ENCODE measurements at places on chromosomes 7 and 10.

DNA sequence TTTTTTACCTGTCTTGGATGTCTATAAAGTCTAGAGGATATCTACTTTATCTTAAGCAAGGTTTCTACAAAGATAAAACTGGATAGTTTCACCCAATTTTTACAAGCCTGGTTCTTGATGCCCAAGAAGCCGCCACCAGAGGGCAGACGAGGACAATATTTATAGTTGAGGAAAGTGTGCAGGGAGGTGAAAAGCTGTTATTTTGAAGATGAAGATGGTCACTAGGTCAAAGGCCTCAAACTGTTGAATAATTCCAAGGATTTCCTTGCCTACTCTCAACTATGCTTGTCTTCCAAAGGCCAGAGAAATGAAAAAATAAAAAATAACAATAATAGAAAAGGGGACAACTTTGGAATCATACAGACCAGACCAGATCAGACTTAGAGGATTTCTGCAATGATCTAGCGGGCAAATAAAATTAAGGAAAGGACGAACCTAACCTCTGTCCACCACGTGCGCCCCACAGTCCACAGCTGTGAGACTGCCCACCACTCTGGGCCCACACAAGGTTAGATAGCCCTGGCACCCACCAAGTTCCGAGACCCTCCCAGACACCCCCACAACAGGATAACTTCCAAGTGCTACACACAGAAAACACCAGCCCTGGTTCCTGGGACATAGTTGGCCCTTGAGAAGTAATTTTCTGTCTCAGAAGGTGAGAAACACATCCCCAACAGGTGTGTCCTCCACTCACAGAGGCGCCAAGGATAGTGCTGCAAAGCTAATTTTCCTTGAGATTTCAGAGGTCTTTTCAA, 2.8 kb downstream of the PKD1L1 start:
- DNase-seq, result peak; percentile 65

DNA sequence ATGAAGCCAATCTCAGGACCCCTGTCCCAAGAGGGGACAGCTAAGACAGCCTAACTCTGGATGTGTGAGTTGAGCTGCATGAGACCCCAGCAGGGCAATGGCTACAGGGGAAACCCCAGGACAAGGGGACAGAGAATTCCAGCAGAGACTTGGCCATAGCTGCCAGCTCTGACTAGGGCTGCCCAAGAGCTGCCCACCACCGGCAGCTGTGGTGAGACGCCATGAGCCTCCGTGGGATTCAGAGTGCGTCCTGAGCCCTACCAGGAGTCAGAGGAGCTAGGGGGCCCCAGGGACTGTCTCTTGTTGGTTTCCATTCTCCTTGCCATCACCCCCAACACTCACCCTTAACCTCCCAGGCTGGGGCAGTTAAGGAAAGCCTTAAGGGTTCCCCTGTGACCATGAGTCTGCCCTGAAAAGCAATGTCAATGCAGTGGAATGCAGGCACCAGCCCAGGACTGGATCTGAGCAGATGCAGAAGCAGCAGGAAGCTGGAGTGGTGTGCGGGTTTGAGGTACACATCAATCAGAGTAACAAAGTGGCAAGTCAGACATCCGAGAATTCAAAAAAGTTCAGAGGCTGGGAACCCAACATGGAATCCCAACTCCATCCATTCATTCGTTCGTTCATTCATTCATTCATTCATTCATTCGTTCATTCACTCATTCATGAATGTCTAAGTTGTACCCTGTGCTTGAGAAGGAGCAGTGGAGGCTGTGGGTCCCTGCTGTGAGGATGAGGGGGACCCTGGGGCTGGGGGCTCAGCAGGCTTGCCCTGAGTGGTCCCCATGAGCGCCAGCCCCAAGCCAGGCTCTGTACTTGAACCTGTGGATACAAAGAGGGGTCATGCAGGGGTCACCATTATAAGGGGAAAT, 52.9 kb downstream of the C10orf120 start:
- no peak for DNase-seq

- DNase-seq, result no peak
Measured at GRCh38 chr10:4043897-4044665, 259.1 kb upstream of the KLF6 start.

- DNase-seq, result no peak
Measured at GRCh38 chr10:133312769-133313145, 4.0 kb downstream of the ZNF511 start.

DNA sequence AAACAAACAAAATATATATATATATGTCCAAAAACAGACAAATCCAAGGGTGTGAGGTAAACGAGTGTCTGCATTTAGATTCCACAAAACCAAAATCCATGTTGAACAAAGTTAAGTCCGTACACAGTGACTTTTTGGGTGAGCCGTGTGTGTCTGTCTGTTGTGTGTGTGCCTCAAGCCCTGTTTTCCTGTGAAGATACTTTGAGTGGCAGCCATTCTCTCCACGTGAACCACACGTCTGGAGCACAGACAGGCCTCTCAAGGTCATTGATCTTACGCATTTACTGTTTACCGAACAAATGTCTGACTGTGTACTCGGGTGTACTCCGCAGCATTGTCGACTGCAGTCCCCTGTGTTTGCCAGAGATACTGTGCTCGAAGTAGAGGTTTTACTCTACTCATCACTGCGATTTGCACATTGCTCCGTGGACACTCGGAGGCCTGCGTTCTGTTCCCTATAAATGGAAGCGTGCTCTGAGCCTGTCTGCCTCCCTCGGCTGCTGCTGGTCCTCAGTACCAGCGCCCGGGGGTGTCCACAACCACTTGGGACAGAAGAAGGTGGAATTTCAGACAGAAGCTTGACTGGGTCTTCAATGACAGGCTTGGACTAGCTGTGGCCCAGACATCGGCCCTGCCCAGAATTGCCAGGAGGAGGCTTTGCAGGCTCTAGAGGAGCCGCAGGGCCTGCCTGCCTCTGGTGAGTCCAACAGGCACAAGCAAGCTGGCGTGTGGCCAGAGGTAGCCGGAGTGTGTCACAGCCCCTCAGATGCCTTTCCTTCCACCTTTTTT, 22.1 kb downstream of the CYP17A1 start:
- DNase-seq, result no peak

DNA sequence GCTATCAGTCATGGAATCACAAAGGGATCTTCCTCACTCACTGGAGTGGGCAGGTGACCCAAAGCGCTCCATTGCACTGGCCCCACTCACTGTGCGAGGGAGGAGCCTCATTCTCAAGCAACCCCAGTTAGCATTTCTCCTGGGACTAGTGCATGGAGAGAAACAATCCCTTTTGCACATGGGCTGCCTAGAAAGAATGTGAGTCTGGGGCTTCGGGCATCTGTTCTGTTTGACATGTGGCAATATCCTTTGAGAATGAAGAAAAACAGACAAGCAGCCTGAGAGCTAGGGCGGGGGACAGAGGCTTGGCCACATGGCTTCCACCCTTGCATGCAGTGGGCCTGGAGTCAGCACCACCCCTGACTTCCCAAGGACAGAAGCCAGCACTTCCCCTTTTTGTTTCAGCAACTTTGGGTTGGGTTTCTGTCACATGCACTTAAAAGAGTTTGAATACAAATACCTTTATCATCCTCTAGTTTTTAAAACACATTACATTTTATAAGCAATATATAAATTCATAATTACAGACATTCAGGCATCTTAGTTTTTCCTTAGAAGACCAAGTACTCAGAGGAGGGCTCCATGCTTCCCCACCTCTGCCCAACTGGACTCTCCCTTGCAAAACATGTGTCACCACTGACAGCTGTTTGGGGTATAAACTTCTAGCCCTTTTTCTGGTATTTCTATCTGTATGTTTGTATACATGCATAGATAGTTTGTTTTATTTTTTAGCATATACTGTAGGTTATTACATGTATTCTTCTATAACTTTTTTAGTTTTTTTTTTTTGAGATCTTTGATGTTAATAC, 73.8 kb downstream of the RBM20 start:
- no peak for DNase-seq

DNA sequence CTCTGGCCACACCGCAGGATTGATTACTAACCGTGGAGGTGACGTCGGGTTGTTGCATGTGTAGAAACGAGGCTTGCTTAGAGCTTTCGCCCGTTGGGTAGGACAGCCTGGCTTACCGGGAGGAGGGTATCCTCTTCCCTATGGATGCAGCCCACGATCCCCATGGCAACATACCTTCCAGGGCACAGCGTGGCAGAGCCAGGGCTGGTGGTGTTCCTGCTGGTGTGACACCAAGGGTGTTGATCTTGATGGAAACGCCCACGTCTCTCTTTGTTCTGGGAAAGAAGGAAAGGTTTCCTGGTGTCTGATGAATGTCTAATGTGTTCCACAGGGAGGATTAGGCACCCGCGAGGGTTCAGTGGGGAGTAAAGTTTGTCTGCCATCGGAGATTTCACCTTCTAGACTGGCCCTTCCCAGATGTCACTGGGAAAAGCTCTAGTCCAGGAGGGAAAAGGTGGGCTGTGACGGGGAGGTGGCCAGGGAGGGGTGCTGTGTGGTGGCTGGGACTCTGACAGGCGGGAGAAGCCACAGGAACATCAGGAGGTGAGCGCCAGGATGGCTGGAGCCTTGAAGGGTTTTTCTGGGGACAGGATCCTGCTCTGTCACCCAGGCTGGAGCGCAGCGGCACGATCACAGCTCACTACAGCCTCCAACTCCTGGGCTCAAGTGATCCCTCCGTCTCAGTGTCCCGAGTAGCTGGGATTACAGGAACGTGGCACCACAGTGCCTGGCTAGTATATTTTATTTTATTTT, 102.1 kb downstream of the CUX1 start:
- no peak for DNase-seq

- no peak for DNase-seq
Measured at GRCh38 chr7:76066716-76067503, 19.0 kb downstream of the MDH2 start.

GRCh38 chr10:61840403-61840802, 61.1 kb upstream of the ARID5B start:
- DNase-seq, result no peak

- no peak for DNase-seq
Measured at GRCh38 chr7:66183700-66184099, 21.4 kb upstream of the TPST1 start.

DNA sequence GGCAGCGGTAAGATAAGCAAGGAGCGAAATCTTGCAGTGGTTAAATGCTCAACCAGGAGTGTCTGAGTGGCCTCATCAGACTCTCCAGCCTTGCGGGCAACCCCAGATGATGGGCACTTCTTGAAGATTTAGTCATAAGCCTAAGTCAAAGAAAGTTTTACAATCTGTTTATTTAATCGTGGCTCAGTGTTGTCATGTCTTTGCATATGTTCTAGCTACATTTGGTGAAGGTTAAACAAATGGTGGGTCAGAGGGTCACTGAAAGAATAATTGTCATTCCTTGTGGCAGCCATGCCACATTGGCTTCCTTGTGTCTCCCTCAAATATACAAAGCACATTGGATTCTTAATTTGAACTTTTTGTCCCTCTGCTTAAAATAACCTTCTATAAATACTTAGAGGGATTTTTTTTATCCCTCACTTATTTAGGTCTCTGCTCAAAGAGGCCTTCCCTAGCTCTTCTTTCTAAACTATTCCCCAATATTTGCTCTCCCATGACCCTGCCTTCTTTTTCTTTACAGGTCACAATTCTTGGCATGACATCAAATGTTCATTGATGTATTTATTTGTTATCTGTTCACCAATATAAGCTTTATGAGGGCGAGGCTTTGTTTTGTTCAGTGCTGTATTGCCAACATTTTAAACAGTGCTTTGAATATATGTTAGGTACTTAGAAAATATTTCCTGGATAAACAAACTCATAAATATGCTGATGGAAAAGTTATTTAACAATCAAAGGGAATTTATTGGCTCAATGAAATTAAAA, 68.7 kb downstream of the NEUROD6 start:
- no peak for DNase-seq

- no peak for DNase-seq
Measured at GRCh38 chr7:101201695-101202602, 1.1 kb upstream of the MOGAT3 start.

GRCh38 chr7:115971506-115971905, 59.1 kb downstream of the TFEC start:
- no peak for DNase-seq

DNA sequence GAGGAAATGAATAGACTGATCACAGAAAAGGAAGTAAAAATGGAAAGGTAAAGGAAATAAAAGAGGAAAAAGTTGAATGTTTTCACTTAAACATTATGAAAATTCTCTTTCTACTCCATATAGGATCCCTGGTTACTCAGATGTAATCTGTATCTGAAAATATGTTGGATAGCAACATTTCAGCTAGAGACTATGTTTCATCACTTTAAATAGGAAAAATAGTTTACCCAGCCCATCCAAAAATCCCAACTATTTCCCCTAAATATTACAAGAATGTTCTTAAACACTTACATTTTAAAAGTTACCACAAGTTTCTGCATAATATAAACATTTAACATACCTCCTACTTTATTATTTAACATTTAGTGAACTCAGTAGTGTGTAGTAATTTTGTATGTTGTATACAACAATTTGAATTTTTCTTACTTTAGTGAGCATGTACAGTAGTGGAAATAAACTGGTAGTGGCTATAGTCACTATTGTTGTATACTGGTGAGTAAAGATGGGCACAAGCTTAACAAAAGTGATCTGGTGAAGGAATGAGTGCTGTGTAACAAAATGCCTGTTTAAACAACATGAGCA, 27.1 kb downstream of the SLF2 start:
- no peak for DNase-seq

DNA sequence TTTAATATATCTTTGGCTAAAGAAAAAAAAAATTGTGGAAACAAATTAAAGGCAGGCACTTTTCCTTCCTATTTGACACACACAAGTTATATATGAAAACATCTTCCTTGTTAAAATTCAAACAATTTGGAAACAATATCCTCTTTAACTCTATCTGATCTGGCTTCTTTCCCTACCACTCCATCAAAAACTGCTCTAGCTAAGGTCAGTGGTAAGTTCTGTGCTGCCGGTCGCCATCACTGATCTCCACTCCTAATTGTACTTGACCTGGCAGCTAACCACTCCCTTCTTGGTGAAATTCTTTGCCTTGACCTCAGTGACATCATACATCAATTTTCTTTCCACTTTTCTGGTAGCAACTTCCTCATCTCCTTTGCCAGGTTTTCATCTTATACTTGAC, 47.9 kb upstream of the MRLN start:
- DNase-seq, result no peak

- no peak for DNase-seq
Measured at GRCh38 chr7:20508109-20508508, 107.4 kb upstream of the ABCB5 start.

- no peak for DNase-seq
Measured at GRCh38 chr10:112394475-112394875, 20.6 kb downstream of the ACSL5 start.

DNA sequence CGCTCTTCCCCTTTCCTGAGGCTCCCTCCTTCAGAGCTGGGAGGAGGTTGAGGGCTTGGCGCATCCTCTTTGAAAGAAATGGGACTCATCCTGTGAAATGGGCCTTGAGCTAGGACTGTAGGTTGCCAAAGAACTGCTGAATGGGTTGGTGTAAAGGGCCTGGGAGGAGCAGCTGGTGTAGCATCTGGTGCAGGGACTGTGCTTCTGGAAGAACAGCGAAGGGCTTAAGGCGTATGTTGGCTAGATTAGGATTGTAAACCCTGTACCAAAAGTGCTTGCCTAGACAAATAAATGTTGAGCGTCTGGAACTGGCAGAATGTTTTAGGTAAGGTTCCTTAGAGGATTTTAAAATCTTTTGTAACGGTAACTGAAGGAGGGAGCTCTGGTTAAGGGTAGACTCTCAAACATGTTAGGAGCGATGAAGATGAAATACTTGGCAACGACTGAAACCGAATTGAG, 563 bp downstream of the STAM start:
- DNase-seq, result no peak

GRCh38 chr10:6912424-6912823, 332.3 kb upstream of the PRKCQ start:
- DNase-seq, result no peak

- no peak for DNase-seq
Measured at GRCh38 chr10:123445261-123445775, 220.8 kb upstream of the GPR26 start.

- DNase-seq, result no peak
Measured at GRCh38 chr7:100827330-100828226, at the start of gene EPHB4. Gene EPHB4, minus strand, starts transcription at chr7:100827523. Its CDS starts 493 bp downstream, at chr7:100827030.

All from stimulated activated CD4-positive, alpha-beta T cell treated with anti-CD3 and anti-CD28 coated beads, Interleukin-15, amount 100 ng/mL, for 1 hour (primary cell).